ENCODE measurements at places on chromosomes 6 and 20.

- no peak for DNase-seq
Measured at GRCh38 chr20:761418-762381, 6.6 kb downstream of the SLC52A3 start.

DNA sequence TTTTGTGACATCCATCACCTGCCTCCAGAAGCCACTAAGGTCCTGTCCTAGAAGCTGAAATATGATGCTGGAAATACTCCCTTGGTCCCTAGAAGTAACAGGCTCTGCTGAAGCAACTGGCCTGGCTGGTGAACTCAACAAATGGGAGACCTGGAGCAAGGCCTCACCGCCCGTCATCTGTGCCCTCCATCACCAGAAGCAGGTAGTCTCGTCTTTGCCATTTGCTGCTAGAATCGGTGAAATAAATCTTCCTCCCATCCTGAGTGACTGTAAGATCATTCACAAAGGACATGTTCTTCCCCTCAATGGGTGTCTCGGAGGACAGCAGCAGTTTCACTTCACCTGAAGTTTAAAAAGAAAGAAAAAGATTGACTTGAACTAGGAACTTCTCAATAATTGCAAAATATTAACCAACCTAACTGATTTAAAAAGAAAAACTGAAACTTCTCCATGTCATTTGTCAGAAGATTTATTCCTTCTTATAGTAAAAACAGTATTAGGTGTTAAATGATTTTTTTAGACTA is 21.0 kb downstream of the CST7 start:
- DNase-seq, result peak; percentile 16

DNA sequence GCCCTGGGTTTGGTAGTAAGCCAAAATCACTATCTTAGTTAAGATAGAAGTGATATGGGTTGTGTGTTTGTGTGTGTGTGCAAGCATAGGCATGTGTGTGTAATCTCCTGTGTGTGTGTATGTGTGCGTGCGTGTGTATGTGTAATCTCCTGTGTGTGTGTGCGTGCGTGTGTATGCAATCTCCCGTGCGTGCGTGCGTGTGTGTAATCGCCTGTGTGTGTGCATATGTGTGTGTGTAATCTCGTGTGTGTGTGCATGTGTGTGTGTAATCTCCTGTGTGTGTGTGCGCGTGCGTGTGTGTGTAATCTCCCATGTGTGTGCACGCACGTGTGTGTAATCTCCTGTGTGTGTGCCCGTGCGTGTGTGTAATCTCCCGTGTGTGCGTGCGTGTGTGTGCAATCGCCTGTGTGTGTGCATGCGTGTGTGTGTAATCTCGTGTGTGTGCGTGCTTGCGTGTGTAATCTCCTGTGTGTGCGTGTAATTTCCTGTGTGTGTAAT is 219.3 kb upstream of the GGTLC1 start:
- no peak for DNase-seq

DNA sequence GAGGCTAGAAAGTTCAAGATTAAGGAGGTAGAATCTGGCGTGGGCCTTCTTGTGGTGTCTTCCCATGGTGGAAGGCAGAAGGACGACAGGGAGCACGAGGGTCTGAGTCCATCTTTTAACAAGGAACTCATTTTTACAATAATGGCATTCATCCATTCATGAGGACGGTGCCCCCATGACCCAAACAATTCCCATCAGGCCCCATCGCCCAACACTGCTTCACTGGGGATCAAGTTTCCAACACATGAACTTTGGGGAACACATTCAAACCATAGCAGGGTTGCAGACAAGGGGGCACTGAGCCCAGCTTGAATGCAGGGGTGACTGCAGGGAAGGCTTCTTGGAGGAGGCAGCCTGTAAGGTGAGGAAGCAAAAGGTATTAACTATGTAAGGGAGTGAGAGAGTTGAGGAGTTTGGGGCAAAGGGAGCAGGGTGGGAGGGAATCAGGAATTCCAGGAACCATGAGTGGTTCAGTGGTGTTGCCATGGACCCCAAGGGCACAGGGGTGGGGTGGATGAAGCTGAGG is 5.5 kb downstream of the RAB44 start:
- DNase-seq, result peak; percentile 37

GRCh38 chr6:169714178-169714577 is 10.1 kb downstream of the PHF10 start:
- DNase-seq, result no peak
